ENCODE measurements at places on chromosomes 5 and 9.

DNA sequence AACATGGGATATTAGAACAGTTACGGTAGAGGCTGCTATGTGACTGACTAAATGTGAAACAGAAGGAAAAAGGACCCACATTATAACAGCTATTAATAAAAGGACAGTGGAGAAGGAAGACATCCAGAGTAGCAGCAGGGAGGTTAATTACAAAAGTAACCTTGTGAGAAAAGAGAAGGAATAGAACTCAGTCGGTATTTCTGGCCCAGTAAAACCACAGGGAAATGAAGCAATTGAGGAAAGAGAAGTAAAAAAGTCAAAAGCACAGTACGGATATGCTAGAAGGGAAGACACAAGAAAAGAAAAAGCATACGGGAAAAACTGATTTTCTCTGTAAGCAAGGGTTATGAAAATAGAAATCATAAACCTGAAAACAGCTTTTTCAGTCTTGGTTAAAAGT is 164.7 kb downstream of the RFX3 start:
- no peak for DNase-seq

DNA sequence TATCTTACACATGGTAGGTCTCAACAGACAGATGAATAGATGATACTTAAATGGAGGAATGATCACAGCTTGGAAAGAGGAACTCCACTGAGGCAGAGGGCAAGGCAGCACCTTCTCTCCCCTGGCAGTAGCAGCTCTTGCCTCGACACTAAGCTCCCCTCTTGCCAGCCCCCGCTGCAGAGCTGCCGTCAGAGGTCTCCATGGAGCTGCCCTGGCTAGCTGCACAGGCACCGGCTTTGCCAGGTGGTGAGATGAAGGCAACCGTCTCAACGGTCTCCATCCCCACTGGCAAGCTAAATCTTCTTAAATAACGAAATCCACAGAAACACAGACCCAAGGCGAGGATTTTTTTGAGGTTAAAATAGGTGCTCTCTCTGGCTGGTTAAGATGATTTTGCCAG is 81.2 kb downstream of the CRB2 start:
- no peak for DNase-seq

DNA sequence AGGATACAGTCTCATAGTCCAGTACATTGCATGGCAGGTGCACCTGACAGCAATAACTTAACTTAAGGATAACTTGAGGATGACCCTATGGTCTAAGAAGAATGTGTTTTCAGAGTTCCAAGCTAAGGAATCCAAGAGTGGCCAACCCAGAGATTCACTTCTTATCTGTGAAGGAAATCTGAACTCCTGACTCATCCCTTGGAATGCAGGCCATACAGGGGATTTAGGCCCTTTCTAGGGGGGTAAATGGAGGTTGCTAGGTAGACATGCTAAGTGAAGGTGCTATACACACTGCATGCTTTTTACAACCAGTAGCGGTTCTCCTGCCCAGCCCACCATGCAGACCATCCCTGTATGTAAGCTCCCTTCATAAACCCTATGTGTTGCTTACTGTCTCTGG is 50.4 kb downstream of the HTR1A start:
- no peak for DNase-seq

- no peak for DNase-seq
These were observed 95.0 kb downstream of the MUSK start for GRCh38 chr9:110763568-110763967.

DNA sequence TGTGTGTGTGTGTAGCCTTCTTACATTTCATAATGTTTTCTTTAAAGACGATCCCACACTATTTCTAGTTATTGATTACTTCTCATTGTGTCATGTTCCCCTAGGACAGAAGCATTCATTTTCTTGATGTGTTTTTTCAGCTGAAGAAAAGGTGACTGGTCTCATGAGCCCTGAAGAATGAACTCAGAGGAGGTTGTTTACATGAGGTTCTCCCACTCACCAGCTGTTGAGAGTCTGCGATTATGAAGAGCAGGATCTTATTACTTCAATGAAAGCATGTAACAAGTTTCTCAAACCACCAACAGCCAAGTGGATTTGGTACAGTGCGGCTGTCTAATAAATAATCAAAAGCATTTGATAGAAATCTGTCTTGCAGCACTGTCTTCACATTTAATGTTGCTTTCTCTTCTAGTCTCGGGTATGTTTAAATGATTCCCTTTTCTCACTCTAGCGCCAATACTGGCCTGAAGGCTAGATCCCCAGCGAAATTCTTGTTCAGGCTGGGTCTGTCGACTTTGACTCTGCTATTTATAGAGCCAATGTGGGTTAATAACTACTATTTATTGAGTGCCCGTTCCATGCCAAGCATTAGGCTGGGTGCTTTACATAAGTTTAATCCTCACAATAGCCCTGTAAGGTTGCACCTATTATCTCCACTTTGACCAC is 9.6 kb upstream of the FSD1L start:
- no peak for DNase-seq

GRCh38 chr9:76586390-76587314 is 127.7 kb downstream of the GCNT1 start:
- no peak for DNase-seq

DNA sequence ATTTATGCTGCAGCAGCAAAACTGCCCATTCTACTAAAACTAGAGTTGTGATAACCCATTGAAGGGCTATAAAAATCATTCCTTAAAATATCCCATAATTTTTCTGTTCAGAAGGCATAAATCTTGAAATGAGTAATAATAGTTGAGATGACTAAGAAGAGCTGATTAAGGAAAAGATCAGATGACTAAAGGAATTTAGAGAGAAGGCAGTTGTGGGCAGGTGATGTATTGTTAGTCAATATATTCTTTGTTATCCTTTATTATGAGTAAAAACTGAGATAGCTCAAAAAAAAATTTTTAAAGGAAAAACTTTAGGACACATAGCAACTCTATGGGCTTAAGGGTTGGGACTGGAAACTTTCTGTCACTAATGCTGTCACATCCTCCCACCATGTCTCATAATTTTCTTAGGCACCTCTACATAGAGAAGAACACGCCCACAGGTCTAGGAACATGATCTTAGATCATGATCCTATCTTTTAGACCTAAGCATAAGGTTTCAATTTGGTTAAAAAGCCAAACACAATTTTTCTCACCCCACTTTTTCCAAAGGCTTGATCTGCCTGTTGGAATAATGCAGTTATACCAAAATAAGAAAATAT is 597.5 kb upstream of the MEF2C start:
- no peak for DNase-seq

DNA sequence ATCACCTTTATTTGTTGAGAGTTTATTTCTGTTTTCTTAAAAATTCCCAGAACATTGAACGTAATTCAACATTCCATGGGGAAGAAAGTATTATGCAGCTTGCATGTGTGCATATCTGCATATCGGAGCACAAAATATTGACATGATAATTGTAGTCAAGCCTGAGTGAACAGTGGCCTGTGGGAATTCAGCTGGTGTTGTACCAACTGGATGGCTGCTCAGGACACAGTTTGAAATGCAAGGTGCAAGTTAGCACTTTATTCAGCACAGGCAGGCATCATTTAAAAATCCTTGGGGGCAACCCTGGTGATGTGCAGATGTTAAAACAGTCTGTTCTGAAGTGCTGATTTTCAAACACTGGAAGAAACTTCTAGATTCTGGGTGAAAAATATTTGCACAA is 82.4 kb downstream of the CNTLN start:
- no peak for DNase-seq

GRCh38 chr5:92838253-92838652 is 742.8 kb downstream of the NR2F1-AS1 start:
- no peak for DNase-seq

- no peak for DNase-seq
These were observed 199.6 kb downstream of the KCTD16 start for GRCh38 chr5:144370273-144370672.

- no peak for DNase-seq
These were observed 66.3 kb upstream of the EPB41L4B start for GRCh38 chr9:109387206-109387605.

GRCh38 chr9:71783120-71783523 is 14.8 kb upstream of the CEMIP2 start:
- no peak for DNase-seq

- no peak for DNase-seq
These were observed 137.8 kb upstream of the RGMB start for GRCh38 chr5:98635656-98636055.

DNA sequence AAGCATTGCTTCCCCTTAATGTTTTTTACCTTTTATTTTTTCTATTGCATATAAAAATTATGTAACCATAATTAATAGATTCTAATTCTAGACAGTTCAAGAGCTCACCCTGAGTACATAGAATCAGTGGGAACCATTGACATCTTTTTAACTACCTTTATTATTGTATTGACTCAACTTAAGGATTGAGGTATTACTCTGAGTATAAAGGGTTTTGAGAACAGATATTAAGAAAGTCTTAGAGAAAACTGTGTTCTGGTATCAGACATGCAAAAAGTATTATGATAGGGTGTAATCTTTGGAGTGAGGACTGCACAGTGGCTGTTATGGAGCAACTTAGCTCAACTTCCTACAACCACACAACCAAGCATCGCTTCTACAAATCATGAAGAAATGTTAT is 8.9 kb downstream of the SPEF2 start:
- DNase-seq, result no peak

GRCh38 chr9:87389936-87390335 is 107.7 kb upstream of the DAPK1 start:
- no peak for DNase-seq

- no peak for DNase-seq
These were observed 10.0 kb downstream of the CTNNA1 start for GRCh38 chr5:138763037-138763778.

DNA sequence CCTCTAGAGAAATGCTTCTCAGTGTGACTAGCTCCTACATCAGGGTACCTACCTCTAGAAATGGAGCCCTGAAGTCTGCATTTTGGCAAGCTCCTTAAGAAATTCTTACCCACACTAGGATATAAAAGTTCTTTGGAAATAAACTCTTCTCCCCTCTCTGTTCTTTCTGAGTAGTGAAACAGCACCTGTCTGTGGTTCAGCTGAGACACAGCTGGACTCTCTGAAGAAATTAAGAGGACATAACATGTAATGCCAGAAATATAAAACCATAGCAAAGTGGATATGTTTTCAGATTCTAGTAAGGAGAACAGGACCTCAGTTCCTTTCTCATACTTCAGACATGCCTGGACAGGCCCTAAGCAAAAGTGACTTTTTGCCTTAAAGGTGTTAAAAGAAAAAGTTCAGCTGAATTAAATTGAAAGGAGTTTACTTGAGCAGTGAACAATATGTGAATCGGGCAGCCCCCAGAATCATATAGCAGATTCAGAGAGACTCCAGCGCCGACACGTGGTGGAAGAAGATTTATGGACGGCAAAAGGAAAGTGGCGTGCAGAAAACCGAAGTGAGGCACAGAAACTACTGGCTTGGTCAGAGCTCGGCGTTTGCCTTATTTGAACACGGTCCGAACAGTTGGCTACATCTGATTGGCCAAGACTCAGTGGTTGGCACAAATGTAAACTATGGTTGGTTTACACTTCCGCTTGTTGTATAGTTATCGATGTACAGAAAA is 64.5 kb downstream of the PRKACG start:
- peak; percentile 9 for DNase-seq

DNA sequence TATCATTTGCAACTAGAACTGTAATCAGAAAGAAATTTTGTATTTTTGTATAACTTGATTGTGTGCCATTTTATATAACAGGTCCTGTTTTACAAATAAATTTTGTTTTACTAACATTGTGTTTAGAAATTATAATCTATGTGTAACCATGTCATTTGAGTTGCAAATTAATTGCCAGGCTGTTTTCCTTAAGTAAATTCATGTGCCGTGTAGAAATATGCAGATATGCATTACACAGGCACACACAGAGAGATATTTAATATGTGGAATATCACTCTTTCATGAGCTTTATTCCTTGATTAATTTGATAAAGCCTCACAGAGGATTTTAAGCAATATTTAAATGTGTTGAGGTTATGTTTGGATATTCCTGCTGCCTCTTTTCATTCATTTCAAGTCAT is 56.5 kb upstream of the FSD1L start:
- no peak for DNase-seq

GRCh38 chr5:180643191-180643851 is 6.1 kb downstream of the FLT4 start:
- DNase-seq, result peak; percentile 48

- no peak for DNase-seq
These were observed 47.4 kb downstream of the POLK start for GRCh38 chr5:75558981-75559632.

DNA sequence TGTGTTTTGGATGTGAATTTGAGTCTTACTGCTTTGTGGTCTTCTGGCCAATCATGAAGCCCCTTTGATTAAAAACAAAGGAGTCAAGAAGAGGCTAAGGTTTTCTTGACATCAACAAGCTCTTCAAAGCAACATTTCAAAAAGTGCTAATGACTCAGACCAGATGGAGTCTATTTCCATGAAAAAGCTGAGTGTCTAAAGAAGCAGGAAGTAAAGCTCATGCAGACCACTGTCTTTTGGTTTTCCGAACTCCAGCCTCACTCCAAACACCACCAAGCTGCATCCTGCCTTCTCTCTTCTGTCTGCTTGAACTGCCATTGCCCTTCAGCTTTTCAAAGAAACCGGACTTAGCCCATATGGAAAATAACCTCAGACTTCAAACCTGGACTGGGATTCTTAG is 115.2 kb downstream of the PRDM6 start:
- no peak for DNase-seq

- DNase-seq, result no peak
These were observed 387.1 kb upstream of the PAPPA start for GRCh38 chr9:115766370-115766955.

DNA sequence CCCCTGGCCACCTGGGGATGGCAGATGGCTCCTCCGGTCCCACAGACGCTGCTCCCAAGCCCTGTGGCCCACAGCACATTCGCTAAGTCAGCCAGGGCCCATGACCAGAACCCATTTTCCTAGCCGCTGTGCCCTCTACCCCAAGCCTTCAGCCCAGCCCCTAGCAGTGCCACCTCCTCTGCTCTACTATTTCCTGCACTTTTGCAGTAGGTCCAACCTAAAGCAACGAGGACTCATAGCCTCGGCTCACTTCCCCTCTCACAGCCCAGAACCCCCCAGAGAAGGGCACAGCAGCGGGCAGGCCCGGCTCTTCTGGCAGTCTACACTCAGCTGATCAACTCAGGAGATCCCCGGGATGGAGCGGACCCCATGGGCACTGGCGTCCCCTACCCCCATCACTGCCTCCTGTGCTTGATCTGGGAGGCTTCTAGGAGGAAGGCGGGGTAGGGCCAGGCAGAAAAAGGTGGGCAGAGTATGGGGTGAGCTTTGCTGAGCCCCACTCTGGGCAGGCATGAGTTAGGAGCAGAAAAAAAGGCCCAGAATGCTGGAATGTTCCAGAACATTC is 111.2 kb downstream of the ZNF354C start:
- no peak for DNase-seq

DNA sequence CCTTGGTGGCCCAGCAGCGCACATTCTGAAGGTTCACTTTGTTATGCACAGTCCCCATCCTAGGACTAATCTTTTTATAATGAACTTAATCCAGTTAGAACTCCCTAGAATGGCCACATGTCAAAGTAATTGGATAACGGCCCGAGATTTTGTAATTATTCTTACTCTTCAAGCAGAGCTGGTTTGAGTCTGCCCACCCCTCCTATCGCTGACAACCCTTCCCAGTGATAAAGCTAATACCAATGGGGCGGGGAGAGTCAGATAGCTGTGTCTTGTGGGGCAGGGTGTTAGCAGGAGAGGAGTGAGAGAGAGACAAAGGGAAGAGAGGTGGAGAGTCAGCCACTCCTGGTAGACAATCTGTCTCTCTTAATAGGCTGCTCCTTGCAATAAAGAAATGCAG is 356.9 kb downstream of the SLIT3 start:
- no peak for DNase-seq

GRCh38 chr9:21294364-21294774 is 10.7 kb downstream of the IFNA5 start:
- DNase-seq, result no peak

GRCh38 chr9:125987420-125987819 is 240.2 kb downstream of the PBX3 start:
- DNase-seq, result no peak
